ENCODE measurements at places on chromosomes 12 and 14.

DNA sequence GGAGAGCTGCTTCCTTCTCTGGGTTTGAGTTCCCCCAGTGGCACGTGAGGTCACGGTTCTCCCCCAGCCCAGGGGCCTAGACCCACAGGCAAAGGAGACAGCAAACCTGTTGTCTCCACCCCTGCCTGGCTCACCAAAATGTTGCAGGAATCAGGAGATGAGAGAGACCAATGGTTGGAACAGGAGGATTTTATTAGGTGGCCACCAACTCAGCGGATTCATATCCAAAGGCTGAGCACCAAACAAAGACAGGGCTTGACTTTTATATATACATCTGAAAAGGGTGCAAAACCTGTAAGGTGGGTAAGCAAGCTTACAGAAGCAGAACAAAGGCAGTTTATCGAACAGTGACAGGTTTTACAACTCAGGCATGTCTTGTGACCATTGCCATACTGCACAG, 9.2 kb upstream of the ADAM21 start:
- DNase-seq: no peak

DNA sequence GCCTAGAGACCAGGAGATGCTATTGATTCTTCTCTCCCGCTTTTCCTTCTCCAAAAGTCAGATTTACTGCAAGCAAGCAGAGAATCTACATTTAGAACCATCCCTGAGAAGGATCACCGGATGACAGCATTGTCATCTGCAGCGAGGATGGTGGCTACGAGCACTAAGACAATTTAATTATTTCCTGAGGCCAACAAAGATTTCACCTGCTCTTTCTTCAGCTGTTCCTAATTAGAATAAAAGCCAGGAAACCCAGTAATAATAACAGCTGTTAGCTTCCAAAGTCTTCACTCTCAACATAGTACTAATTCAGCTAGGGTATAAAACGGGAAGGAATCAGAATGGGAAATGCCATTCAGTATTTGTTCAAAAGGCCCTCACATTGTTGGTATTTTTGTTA, 53.3 kb downstream of the TMTC1 start:
- no peak for DNase-seq

- no peak for DNase-seq
These were observed 25.9 kb downstream of the ABHD12B start for GRCh38 chr14:50897658-50898175.

GRCh38 chr14:67526181-67526580, 6.9 kb upstream of the PLEKHH1 start:
- DNase-seq: no peak

GRCh38 chr12:115722181-115722580, 555.3 kb downstream of the MED13L start:
- no peak for DNase-seq

DNA sequence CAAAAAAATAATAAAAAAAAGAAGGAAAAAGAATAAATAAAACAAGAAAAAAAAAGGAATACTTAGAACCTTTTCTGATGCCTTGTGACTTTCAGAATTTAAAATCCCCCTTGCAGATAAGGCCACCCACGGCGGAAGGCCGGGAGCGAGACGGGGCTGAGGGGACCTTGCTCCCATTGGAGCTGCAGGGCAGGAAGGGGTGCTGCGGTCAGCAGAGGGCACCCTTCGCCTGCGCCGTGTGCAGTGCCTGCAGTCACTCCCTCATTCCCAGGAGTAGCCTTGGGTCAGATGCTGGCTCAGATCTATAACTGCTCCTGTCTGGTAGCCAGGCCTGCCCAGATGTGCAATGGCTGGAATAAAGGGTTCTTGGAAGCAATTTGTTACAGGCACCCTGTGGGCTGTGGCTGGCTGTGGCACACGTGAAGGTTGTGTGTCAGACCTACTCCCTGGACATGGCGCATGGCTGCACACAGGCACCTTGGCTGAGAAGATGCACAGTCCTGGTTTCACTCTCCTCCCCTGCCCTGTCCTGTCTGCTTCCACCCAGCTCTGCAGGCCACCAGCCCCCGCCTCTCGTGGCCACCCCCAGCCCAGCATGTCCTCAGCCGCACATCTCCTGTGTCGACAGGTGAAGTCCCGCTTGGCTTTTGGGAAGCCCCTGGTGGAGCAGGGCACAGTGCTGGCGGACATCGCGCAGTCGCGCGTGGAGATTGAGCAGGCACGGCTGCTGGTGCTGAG, 13.4 kb upstream of the ALDH2 start:
- no peak for DNase-seq

DNA sequence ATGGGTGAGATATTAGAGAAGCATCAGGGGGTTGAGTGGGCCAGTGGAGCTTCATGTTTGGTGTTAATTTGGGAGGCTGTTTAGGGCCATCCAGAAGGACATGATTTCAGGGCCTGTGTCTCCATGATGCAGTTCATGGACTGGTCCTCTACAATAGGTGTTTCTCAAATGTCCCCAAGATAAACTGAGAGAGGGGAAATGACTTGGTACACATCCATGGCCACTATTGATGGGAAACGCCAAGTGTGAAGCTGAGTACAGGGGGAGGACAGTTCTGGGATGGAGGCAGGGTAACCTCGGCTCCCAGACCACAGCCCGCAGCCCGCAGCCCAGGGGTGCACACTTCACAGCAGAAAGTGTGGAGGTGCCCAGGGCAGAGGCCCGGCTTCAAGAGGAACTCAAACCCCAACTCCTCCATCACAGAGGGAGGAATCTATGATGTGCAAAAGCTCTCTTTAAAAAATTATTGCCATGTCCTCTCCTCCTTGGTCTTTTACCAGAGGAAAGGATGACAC, 33.3 kb downstream of the CACNA2D4 start:
- DNase-seq: no peak

GRCh38 chr14:30034152-30034551, 106.5 kb upstream of the PRKD1 start:
- DNase-seq: no peak

DNA sequence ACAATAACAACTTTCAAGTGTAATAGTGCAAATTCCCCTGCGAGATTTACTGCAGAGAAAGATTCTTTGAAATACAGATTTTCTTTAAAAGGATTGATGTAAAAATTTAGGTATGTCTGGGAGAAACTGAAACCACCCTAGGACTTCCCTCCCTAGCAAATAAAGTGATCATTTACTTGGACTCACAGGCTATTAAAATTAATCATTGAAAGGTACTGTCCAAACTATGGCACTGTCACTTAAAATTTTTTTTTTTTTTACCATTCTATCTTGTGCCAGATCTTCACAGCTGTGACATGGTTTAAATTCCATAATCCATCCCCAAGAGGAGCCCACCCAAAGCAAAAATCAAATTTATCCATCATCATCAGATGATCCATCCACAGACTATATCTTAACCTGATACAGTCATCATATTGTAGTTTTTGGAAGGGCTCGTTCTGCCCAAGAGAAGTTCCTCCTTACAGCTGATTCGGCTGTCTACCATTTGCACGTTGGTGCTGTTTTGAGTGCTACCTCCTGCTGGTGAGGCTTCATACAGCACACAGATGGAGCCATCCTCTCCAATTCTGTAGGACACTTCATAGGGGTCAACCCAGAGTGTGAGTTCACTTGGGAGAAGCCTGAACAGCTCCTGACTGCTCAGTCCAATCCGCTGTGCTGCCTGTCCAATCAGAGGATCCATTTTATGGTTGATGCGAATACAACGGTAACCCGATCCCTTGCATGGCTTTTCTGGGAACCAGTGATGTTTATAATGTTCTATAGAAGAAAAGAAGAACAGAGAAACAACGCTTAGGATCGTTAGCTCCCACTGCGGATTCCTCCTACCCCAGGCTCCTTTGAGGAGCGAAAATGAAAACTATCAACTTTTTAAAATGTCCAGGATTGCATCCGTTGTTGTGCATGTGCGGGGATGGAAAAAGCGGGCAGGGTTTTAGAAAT, 1.7 kb downstream of the BTG1 start:
- peak; percentile 39 for DNase-seq

GRCh38 chr12:124428792-124429281, 133.9 kb downstream of the RFLNA start:
- DNase-seq: no peak

- DNase-seq: peak; percentile 5
These were observed 153.8 kb downstream of the MED13L start for GRCh38 chr12:116123451-116124258.

DNA sequence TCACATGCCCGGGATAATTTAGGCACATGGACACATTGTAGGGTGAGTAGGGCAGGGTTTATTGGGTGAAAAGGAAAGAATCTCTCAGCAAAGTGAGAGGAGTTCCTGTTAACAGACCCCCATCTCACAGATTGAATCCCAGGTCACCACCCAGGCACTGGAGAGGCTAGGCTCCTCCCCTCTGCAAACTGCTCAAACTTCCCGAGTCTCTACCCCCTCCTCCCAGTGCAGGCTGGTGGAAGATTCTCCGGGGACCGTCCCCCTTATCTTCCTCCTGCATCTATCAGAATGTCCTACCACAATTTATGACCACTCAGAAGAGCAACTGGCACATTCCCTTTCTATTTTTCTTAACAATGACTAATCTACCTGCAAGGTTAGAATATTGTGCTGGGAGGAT, 126.0 kb downstream of the NTF3 start:
- no peak for DNase-seq

GRCh38 chr12:54359762-54360351, 4.4 kb downstream of the GPR84 start:
- no peak for DNase-seq

DNA sequence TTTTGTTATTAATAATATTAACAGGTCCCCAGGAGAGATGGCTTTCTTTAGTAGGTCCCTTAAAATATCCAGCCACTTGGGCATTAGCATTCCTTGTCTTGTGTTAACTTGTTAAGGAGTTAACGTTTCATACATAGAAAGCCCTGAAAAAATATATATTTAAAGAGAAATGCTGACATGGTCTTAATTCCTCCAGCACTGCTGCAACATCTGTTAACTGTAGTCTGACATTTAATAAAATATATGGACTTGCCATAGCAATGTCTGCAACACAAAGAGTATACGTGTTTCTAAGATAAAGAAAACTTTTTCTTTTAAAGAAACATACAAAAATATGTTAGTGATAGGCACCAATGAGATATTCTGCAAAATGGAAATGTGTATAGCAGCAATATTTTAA, 10.0 kb downstream of the SLC38A4 start:
- no peak for DNase-seq

DNA sequence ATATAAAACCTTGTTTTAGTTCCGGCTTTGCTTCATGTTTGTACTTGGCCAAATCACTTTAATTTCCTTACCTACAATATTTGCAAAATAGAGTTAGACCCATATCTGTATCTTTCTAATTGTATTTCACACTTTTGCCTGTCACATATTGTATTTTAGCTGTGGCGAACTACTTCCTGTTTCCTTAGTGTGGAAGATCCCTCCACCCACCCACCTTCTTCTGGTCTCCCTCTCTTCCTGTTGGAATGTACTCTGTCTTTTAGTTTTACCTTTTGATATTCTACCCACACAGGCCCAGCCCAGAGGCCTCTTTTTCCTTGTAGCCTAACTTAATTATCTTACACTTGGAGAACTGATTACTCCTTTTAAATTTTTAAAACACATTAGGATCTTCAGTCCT, 78.2 kb downstream of the SCN8A start:
- no peak for DNase-seq

- DNase-seq: no peak
These were observed 159.4 kb downstream of the SLC5A8 start for GRCh38 chr12:101050631-101051030.

- DNase-seq: no peak
These were observed 254.4 kb downstream of the DAD1 start for GRCh38 chr14:22334627-22335026.

DNA sequence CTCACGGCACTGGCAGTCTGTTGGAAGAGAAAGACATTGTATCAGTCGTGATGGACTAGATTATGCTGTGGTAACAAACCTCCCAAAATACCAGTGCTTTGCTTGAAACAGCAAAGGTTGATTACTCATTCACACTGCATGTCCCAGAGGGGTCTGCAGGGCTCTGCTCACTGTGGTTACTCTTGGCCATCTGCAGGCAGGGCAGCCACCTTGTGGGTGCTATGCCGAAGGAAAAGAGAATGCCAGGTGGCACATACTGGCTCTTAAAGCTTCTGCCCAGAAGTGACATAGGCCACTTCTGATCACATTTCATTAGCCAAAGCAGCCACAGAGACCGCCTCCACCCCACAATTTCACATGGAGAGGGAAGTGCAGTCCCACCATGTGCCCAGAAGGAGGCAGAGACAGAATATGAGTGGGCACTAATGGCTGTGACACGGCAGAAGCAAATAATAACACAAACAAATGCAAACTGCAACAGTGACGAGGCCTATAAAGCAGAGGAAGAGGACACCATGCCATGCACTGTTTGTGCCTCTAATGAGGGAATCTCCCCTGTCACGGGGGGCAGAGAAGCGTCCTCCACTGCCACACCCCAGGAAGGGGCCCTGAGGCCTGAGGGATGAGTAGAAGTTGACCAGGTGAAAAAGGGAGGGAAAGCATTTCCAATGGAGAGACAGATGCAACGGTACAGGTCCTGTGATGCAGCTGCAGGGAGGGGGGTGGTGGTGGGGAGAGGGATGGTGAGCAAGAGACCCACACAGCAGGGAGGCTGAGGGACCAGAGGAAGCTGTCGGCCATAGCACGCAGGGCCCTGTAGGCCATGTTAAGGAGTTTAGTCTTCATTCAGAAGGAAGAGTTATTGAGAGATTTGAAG, 51.7 kb upstream of the KICS2 start:
- no peak for DNase-seq

- no peak for DNase-seq
These were observed 221.2 kb downstream of the NELL2 start for GRCh38 chr12:44654646-44655639.

DNA sequence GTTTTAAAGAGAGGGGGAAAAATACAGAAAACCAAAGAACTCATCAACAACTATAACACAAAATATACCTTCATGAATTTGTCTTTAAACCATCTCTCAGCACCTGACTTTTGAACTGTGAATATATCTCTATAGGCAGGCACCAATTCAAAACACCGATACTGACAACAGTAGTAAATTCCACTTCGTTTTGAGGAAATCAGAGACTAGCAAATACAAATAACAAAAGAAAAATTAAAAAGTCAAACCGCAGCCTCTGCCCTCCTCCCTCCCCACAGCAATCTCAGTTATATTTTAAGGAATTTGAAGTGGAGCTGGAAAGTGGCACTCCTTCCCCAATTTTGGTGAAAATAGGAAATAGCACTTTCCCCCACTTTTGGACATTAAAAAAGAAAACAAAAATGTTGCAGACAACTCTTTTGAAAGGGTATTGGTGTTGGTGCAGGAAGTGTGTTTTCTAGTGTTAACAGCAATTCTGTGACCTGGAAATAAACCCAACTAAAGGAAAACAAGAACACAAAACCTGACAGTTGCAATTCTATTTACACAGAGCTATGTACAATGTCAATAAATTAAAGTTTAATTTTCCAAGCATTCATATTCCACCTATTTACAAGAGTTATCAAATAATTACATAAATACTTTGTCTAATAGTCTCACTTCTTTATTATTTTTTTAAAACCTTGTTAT, 13.5 kb downstream of the TBX3 start:
- no peak for DNase-seq

- no peak for DNase-seq
These were observed 51.9 kb downstream of the GALNT8 start for GRCh38 chr12:4771960-4772566.
